ENCODE measurements at places on chromosomes 2 and 18.
A peak's percentile ranks its signal among the peaks of the same experiment; 100 is the strongest.

- no peak for DNase-seq
These were observed 249.2 kb downstream of the NBAS start for GRCh38 chr2:15311926-15312325.

GRCh38 chr2:29218071-29218470 lies 102.9 kb downstream of the CLIP4 start:
- no peak for DNase-seq

- no peak for DNase-seq
These were observed 13.4 kb downstream of the CAPG start for GRCh38 chr2:85396531-85397470.

DNA sequence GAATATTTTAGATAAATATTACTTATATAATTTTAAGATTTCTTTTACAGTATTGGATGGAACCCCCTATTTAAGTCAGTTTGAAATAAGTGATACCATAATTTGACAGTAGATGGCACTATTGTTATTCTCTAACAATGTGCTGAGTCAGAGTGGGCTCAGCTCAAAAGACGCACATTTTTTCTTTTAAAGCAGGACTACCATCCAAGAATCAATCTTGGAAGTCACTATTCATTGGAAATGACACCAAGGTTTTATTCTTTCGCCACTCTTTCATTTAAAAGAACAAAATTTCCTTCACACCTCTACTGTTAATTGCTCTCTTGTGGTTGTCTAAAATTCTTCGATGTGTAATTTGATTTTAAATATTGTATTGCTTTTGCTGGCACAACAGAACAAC lies 32.6 kb upstream of the SPAG16 start:
- no peak for DNase-seq

GRCh38 chr2:205535001-205535400 lies 147.3 kb upstream of the NRP2 start:
- DNase-seq = no peak

- DNase-seq = no peak
These were observed 154.0 kb downstream of the AGAP1 start for GRCh38 chr2:235647877-235648276.

- DNase-seq = no peak
These were observed 191.0 kb downstream of the GRB14 start for GRCh38 chr2:164430166-164430783.

DNA sequence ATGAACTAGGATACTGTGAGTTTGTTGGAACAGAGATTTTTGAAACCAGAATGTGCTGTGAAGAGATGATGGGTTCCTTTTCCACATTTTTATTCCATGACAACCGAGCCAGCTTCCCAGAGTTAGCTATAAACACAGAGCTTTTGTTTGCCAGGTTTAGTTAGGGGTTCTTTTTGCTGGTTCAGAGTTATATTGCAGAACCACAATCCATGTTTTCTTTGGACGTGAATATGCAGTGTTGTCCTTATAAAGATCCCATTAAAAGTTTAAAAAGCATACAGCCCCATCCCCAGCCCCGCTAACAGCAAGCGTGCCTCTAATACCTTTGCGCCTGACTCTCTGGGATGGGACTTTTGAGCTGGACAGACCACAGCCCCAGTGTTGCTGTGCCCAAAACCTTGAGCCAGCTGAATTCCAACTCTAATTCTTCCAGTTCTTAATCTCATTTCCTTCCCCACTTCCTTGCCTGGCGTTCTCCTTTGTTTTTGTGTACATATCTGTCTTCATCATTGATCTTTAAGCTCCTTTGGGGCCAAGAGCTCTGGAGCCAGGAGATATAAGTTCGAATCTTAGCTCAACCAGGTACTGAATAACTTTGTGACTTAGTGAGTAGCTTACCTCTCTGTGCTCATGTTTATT lies 72.3 kb downstream of the SPATS2L start:
- no peak for DNase-seq

- no peak for DNase-seq
These were observed 230.5 kb downstream of the ZNF521 start for GRCh38 chr18:25121442-25121841.

GRCh38 chr2:120240901-120241429 lies 11.7 kb upstream of the RALB start:
- no peak for DNase-seq

DNA sequence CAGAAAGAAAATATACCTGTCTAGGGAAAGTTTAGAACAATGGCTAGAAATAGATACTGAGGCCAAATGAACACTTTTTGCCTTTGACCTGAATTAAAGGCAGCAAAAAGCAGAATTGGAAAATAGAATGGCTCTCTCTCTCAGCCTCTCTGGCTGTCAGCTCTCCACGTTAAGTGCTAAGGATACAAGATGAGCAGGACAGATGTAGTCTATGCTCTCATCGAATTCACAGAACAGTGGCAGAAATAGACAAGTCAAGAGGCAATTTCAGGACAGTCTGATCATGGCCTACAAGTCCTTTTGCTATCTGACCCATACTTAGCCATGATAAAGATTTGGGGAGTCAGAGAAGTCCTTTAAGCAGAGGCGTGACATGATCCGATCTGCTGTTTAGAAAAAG lies 120.2 kb upstream of the CREB1 start:
- no peak for DNase-seq

DNA sequence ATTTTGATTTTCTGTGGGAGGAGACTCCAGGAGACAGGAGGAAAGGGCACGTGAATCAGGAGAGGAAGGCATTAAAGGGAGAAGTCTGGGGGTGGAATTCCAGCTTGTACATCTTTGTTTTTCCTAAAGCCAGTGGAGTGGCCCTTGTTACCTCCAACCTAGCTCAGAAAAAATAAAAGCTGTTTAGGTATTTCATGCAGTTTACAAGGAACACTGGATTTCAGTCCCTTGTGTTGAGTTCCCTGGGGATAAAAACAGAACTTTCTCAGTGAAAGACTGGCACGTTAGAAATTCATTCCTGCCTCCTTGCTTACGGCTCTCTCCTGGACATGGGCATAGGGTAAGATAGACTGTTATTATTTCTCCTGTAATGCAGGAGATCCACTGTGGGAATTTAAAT lies 170.2 kb downstream of the ZEB2 start:
- no peak for DNase-seq

DNA sequence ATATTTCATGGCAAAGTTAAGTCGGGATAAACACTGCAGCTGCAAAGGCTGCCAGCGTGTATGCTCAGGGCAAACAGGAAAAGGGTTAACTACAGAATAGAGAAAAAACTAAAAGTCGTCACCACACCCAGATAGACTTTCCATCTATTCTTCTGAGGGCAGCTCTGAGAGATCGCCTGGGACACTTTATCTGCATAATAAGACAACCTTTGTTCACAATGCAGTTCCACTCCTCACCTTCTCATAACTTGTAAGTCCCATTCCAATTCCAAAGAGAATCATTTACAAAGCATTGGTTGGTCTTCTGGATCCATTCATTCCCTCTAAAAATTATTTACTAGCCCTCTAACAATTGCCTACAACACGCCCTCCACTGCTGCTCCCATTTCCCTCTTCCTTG lies 437.4 kb downstream of the RND3 start:
- no peak for DNase-seq

- no peak for DNase-seq
These were observed 3.7 kb upstream of the SP9 start for GRCh38 chr2:174330945-174331594.

GRCh38 chr18:55310863-55311262 lies 277.1 kb downstream of the TCF4 start:
- DNase-seq = no peak

GRCh38 chr2:144999071-144999875 lies 479.4 kb upstream of the ZEB2 start:
- no peak for DNase-seq

DNA sequence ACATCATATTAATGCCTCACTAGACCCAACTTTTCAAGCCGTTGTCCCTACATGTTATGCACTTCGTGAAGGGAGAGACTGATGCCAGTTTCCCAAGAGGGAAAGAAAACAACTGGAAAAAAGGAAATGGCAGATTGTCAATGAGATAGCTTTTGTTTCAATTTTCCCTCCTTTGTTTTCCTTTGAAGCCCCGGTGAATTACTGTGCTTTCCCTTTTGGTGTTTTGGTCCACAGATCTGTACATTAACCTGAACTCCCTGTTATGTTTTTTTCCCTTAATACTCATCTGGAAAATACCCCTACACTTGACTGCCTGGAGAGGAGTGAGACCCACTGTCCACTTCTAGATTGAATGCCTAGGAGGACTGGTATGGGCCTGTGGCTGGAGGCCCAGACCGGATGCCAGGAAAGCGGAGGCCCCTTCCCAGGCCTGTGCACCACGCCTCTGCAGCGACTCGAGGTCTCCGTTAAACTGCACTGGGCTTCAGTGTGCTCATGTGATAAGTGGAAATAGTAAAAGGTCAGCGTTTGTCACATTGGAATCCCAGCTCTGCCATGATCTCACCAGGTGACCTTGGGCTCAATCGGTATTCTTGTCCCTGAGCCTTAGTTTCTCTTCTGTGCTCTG lies 106.4 kb downstream of the GATA6 start:
- no peak for DNase-seq

- DNase-seq = no peak
These were observed 707.7 kb downstream of the LRP1B start for GRCh38 chr2:141423124-141423523.

- no peak for DNase-seq
These were observed 24.8 kb downstream of the SANBR start for GRCh38 chr2:61090386-61090921.

DNA sequence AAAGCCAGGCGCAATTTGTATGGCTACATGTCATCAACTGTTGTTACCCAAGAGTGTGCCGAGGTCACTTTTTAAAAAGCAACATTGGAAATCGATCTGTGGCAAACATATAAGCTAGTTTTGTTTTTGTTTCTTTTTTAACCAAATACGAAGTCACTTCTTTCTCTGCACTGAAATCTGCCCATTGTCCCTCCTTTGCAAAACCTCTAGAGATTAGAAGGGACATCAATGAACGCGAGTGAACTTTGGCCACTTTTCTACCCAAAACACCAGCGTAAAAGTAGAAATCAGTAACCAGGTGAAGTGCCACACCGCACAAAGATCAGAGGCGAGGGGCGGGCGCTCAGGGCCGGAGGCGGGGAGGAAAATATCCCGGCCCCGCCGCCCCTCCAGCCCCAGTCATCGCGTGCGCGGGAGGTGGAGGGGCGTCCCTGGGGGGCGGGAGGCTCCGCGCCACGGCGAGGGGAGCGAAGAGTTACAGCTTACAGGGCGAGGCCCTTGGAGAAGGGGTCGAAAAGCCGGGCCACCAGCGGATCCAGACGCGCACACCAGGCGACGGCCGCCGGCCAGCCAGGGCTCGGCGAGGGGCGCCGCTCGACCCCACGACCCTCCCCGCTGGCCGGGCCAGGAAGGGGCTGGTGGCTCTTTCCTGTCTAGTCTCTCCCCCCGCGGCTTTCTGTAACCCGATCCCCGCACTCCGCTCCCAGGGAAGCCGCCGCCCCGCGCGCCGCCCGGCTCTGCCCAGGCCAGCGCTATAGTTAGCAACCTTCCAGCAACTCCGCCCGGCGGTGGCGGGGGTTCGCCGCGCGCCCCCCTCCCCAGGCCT lies 993 bp downstream of the RBMS1 start:
- DNase-seq = peak; percentile 94

DNA sequence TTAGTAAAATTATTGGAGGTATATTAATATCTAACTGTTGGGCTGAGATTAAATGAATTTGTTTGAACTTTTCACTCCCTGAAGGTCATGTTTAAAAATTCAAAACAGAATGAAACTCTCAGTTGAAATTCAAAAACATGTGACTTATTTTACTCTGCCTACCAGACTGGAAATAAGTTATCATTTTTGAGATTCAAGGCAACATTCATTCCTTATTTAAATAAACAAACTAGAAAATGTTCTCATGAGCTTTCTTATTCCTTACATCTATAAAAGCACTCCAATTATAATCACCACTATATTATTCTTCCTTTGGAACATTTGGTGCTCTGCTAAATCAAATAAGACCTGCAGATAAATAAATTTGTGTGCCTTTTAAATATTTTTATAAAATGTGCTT lies 217.8 kb downstream of the CDH2 start:
- no peak for DNase-seq

GRCh38 chr2:48435909-48436308 lies 94.0 kb upstream of the STON1 start:
- no peak for DNase-seq

- peak; percentile 90 for DNase-seq
These were observed 2.4 kb upstream of the INHBB start for GRCh38 chr2:120343433-120344105.

DNA sequence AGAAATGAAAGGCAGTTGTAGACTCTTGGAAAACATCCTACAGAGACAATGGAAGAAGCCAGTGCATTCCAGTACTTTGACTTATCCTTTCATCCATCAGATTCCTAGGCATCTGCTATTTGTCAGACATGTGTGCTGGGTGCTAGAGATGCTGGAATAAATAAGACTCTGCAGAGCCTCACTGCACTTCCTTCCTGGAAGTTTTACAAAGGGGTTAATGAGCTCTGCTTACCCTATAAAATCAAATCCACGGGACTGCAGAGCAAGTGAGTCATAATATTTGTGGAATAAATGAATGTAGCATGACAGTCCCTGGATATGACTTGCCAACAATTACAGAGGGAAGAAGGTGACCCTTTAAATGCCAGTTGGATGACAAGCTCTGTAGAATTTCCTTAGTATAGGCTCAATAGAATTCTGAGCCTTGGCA lies 52.7 kb upstream of the NPAS2 start:
- DNase-seq = no peak

- DNase-seq = no peak
These were observed 2.9 kb upstream of the PTPN4 start for GRCh38 chr2:119756837-119757236.

GRCh38 chr2:159000072-159000471 lies 31.6 kb downstream of the TANC1 start:
- no peak for DNase-seq

GRCh38 chr2:97740590-97741182 lies 27.3 kb downstream of the ZAP70 start:
- DNase-seq = peak; percentile 79

DNA sequence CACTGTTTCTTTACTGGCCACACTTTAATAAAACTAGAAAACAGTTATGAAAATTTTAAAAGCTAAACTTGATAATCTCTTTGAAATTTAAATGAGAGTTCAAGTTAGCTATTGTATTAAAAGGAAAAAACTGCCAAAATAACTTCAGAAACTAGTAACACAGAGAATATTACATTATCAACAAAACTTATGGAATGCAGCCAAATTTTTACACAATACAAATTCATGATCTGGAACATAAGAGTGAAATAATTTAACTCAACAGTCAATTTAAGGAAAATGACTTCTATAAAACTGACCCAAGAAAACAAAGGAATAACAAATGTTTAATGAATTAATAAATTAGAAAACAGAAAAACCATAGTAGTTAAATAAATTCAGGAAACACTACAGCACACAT lies 65.0 kb downstream of the TCF4 start:
- no peak for DNase-seq

- no peak for DNase-seq
These were observed 69.3 kb downstream of the KCNG2 start for GRCh38 chr18:79866889-79867574.

DNA sequence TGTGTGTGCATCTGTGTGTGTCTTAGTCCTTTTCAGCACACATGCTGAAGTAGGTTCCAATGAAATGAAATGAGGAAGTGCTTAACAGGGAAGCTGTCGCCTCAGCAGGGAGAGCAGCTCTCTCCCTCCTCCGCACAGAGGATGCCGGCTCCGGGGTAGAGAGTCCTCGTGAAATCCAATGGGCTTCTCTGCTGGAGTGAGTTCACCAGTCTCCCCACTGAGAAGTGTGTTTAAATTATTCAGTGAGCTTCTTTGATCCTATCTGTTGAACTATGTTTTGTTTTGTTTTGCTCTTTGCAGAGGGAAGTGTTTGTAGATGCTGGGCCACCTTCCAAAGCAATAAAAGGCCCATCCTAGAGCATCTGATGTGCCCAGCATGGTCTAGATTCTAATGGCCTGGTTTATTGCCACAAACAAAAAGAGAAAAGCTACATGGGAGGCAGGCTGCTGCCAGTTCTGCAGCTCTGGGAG lies 6.7 kb downstream of the PPP1R7 start:
- no peak for DNase-seq
